Stimulated activated CD4-positive, alpha-beta T cell treated with anti-CD3 and anti-CD28 coated beads, Interleukin-1b, Interleukin-23, amount 100 ng/mL, for 1 hour (primary cell): ENCODE measurements at places on chromosomes 6 and 20.

- no peak for DNase-seq
Measured at GRCh38 chr6:100574836-100575235, 110.1 kb upstream of the SIM1 start.

DNA sequence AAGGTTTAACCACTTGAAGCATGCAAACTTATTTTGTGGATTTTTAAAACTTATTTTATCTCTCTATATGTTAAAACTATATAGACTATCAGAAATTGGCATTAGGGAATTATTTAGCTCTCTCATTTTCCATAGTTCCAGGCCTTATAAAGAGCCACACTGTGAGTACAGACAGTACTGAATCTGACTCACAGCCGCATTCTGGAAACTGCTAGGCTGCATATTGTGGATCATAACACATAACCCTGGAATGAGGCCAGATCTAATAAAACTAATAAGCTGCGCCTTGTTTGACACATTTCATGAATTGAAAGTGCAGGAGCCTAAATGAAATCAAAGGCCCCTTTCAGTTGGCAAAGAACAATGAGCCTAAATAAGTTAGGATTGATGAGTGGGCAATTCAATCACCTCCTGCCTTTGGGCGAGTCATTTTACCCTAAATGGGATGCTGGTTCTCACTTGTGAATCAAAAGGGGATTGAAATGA lies 308.4 kb downstream of the PACRG start:
- no peak for DNase-seq

- DNase-seq: no peak
Measured at GRCh38 chr20:24016607-24017457, 28.3 kb upstream of the GGTLC1 start.

GRCh38 chr6:45038226-45038625 lies 289.9 kb upstream of the RUNX2 start:
- no peak for DNase-seq

GRCh38 chr6:42138630-42139619 lies 3.5 kb downstream of the C6orf132 start:
- DNase-seq: no peak

DNA sequence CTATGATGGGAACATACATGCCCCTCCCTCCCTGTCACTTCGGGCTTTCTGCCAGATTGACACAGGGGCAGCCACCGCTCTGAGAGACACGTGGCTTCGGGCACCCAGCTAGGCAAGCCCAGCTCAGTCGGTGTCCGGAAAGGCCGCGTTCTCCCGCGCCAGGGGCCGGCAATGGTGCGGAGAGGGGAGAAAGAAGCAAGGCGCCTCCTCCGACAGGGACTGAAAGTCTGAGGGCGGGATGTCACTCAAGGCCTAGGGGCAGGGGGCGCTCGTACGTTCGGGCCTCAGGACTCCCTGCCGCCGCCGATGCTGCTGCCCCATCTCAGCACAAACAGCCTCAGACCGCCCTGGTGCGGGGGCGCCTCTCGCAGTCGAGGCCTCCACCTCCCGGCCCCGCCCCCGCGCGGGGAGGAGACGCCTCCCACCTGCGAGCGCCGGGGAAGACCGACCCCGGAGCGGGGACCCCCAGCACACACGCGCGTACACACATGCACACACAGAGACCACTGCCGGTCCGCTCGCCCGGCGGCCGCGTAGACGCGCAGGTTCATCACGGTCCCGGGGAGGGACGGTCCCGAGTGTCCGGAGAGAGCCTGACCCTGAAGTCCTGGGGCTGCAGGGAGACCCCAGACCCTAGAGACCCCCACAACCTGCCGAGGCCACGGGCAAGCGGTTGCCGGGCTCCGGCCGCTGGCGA lies 1.9 kb downstream of the GRM4 start:
- peak; percentile 27 for DNase-seq

DNA sequence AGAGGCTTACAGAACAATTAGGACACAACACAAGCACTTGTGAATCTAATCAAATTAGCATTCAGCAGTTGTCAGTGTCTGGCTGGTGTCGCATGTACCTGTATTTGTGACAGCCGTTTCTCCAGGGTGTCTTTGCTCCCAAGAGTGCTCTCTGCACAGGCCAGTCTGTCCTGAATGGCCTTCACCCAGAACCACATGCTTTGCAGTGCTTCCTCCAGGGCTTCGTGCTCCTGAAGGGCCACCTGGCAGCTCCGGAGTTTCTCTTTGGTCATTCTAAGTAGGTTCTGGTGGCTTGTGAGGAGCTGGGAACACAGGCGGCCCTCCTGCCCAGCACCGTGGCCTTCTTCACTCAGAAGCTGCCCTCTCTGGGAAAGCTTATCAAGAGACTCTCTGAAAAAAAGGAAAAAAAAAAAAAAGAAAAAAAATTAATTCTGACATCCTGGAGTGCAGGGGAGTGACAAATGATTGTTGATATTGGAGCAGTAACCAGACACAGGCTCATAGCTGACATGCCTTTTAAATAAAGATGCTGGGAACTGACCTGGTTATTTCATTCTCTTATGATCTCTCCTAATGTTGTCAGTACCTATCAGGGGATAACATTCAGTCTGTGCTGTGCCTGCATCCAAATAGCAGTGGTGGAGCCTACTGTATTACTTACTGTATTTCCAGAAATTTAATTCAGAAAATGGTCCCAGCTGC lies 245.8 kb downstream of the SYNE1 start:
- DNase-seq: no peak

DNA sequence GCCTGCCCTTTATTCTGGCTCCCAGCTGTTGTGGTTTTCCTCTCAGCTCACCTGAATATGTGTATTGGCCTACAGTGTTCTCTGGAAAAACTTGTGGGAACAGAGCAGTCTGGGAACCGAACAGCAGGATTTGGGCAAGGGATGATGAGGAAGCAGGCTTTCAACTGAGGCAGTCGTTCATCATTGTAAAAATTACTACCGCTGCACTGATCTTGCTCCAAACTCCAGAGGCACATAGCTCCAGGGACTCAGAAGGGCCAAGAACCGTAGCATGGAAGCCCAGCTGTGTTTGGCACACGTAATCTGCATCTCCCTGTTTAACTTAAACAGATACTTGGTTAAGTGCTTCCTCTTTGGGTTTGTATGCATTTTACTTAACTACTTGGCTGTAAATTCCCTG lies 48.3 kb upstream of the EEF1A1 start:
- no peak for DNase-seq

GRCh38 chr6:81562169-81562568 lies 190.3 kb downstream of the TENT5A start:
- DNase-seq: no peak

GRCh38 chr6:51028276-51028675 lies 209.6 kb downstream of the TFAP2B start:
- no peak for DNase-seq

DNA sequence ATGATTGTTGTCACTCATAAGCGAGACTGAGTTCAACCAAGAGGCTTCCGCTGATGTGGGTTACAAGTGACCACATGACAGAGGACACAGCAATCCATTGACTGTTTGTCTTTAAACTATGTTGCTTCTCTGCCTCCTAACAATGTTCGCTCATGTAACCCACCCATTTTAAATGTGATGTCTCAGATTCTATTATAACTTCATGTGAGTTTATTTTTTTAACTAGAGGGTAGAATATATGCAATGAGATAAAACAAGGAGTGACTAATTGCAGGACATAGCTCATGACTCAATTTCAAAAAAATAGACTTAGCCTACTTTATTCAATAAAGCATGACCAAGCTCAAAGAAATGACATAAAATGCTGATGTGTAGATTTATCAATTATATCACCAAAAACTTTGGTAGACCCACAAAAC lies 119.2 kb upstream of the SASH1 start:
- DNase-seq: no peak

- DNase-seq: no peak
Measured at GRCh38 chr20:62160253-62160652, 16.7 kb downstream of the SS18L1 start.

GRCh38 chr20:5511930-5512329 lies 195.2 kb upstream of the PROKR2 start:
- no peak for DNase-seq

DNA sequence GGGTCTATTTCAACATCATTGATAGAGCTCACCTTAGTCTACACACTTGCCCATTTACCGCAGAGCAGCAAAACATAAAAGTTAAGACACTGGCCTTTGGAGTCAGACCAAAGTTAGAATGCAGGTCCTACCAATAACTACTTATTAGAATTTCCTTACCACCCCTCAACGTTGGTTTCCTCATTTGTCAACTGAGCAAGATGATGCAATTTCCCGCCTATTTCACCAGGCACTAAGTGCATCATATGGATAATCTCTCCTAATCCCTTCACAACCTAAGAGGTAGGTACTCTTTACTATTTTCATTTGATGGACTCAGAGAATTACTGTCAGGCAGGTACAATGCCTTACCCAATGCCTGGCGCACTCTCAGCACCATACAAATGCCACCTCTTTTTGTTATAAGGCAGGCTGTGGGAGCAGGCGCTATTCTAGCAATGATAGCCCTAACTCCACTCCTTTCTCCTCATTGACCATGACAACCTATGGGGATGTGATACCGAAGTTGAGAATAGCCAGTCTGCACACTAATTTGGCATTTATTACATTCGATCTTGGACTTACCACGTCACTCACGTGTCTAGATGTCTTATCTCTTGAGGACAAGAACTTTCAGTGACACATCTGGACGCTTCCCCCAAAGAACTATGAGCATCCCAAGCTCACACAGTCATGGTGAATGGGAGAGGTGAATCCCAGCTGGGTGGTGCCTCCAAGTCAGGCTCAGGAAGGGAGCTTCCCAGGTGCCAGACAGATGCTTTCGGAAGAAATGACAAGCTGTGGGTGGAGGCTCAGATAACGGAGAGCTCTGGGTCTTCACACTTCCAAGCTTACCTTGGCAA lies 128.1 kb upstream of the STMND1 start:
- DNase-seq: no peak

- DNase-seq: no peak
Measured at GRCh38 chr6:108921547-108922361, 73.5 kb downstream of the ARMC2 start.

DNA sequence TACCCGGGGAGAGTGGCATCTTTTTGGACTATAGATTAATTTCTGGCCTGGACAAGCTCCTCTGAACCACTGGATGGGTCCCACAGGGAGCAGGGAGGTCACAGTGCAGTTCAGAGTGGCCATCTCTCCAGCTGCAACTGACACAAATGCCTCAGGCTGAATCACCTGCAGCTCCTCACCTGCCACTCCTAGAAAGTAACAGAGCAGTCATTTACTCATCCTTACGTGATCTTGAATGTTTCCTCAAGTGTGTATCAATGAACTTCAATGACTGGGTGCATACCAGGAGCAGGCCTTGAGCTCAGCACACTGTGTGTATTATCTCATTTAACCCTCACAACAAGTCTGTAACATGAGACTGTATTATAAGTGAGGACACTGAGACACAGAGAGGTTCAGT lies 40.0 kb upstream of the SIRPG start:
- no peak for DNase-seq

GRCh38 chr6:139536751-139537617 lies 162.5 kb upstream of the CITED2 start:
- DNase-seq: no peak

- no peak for DNase-seq
Measured at GRCh38 chr6:77415706-77416105, 47.6 kb downstream of the HTR1B start.

DNA sequence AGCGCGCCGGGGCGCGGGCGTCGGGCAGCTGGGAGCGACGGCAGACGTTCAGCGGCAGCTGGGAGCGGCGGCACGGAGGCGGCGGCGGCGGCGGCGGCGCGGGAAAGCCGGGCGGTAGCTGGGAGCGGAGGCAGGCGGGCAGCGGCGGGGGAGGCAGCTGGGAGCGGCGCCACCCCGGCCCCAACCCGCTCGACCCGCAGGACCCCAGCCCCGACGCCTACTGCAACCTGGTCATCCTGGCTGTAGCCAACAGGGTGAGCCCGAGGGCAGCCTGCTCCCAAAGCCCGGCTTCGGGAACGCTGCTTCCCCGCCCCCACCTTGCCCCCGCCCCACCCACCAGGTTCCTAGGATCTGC lies 8.9 kb downstream of the CCM2L start:
- no peak for DNase-seq

- no peak for DNase-seq
Measured at GRCh38 chr6:104572901-104573300, 286.8 kb downstream of the HACE1 start.

- DNase-seq: no peak
Measured at GRCh38 chr6:27188885-27189418, 58.5 kb upstream of the PRSS16 start.

DNA sequence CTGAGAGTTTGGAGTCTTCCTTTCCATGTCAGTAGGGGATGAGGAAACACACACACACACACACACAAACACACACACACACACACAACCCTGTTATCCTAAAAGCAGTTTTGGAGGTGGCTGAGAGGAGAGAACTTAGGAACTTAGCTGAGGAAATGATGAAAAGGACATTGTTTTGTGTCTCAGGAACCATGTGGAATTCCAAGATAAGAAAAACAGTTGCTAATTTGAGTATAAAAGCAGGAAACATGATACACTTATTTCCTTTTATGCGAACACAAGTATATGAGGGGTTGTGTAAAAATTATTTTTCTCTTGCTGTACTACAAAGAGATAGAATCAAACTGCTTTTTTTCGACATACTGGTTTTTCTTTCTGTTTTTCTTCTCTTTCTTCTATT lies at the start of gene MYCT1:
Gene MYCT1, plus strand, starts transcription at position 264 of the 400 bp plus-strand sequence. Its CDS starts 6 bp downstream, at position 270.
- DNase-seq: no peak

DNA sequence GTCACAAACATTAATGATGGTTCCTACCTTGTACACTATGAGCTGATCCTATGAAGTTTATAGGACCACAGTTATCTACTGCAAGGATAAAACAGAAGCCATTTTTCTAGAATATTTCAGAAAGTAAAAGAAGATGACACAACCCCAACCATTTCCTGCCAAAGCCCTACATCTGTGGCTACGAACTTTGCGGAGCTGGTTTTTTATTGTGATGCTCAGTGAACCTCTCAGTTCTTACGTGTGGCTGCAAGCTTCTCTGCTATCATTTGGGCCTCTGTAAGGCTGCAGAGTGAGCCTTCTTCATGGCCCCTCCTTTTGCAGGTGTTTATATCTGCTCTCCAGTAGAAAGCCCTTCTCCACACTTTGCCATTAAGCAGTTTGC lies 17.8 kb upstream of the TAGAP start:
- DNase-seq: no peak

- no peak for DNase-seq
Measured at GRCh38 chr20:2136275-2136674, 34.6 kb downstream of the STK35 start.

- DNase-seq: no peak
Measured at GRCh38 chr6:57158658-57159057, 13.5 kb upstream of the BAG2 start.

GRCh38 chr20:35305682-35306556 lies 13.7 kb upstream of the FAM83C start:
- DNase-seq: no peak

- no peak for DNase-seq
Measured at GRCh38 chr6:6557886-6558285, 30.6 kb upstream of the LY86 start.

GRCh38 chr6:82364087-82365015 lies 734 bp downstream of the TPBG start:
- no peak for DNase-seq

GRCh38 chr6:36267731-36268477 lies 2.0 kb upstream of the PNPLA1 start:
- no peak for DNase-seq
